ENCODE measurements at places on chromosomes 4 and X.
A peak's percentile ranks its signal among the peaks of the same experiment; 100 is the strongest.

GRCh38 chr4:48699475-48699874, 80.6 kb downstream of the FRYL start:
- no peak for DNase-seq

DNA sequence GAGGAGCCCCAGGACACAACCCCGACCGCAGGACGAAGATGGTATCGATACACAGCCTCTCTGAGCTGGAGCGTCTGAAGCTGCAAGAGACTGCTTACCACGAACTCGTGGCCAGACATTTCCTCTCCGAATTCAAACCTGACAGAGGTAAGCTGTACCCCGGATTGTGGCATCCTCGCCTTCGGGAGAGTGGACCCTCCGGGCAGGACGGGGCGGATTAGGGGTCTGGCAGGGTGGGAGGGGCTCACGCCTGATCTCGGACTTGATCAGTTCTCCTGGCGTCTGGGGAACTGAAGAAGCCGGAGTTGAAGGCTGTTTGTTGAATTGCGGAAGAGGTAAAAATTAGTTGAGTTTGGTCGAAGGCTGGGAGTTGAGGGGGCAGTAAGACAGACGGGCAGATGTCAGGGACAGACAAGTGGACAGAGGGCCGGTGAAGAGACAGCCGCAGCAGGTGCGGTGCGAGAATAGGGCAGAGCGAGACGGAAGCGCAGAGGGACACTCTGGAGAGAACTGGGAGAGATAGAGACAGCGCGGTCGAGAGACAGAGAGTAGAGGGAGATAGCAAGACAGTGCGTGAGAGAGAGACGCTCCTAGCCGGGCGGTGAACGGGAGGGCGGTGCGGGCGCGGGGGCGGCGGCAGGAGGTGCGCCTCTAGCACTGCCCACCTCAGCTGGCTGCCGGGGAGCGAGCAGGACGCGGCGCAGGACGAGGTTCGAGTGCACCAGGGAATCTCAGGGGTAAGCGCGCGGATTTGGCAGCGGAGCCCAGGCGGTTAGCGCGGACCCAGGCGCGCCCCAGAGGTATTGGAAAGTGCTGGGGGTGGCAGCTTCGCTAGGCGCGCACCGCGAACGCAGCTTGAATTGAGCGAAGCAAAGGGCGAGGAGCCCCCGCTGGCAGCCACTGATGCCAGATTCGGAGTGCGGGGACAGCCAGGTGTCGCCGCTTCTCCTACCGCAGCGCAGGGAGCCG, 23.9 kb downstream of the ARHGAP36 start:
- no peak for DNase-seq

DNA sequence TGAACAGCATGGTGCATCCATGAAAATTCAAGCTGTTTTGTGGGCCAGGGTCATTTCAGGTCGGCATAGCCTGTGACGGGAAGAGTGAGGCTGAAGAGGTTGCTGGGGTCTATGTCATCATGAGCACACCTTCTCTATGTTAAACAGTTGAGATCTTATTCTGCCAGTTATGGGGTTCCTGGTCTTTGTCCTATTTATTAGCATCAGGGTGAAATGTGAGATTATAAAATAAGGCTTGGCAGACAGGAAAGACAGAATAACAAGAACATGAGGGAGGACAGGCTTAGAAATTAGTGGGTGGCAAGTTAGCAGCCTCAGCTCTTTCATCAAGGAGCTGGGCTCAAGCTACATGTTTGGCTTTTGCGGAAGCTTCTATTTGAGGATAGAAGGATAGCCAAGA, 51.7 kb upstream of the CLNK start:
- DNase-seq = no peak

DNA sequence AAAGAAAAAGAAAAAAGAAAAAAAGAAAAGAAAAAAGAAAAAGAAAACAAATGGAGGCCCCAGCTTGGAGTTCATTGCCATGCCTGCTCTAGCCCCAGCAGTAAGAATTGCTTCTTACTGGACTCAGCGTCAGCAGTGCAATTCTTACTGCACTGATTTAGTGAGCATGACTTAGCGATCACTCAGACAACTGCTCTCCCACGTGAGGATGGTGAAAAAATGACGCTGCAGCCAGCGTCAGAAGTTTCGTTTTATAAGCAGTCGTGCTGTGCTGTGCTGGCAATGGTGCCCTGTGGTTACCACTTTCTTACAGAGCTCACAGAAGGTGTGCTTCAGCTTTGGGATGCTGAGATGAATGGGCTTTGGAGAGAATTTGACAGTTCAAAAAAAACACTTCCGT, 68.3 kb upstream of the DDX3X start:
- peak; percentile 2 for DNase-seq

DNA sequence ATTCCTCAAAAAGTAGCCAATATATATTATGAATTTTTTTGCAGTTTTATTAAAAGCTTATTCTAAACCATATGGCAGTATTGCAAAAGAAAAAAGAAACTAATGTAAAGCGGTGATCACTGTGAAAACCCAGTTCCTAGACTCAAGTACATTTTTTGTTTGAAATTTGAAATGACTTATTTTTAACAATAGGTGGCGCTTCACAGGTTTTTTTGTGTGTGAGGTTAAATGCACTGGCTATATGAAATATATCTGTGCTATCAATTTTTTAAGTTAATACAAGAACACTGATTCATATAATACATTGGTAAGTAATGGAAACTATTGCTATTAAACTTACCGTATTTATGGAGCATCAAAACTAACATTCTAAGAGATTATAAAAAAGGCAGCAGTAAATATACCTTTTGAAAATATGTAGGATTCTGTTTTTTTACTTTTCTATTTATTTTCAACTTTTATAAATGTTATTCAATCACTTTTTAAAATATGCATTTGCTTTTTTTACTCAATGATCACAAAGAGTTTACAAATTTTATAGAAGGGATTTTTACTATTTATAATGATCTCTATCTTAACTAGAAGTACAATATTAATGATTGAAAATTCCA, 5.6 kb upstream of the SPRY1 start:
- no peak for DNase-seq

DNA sequence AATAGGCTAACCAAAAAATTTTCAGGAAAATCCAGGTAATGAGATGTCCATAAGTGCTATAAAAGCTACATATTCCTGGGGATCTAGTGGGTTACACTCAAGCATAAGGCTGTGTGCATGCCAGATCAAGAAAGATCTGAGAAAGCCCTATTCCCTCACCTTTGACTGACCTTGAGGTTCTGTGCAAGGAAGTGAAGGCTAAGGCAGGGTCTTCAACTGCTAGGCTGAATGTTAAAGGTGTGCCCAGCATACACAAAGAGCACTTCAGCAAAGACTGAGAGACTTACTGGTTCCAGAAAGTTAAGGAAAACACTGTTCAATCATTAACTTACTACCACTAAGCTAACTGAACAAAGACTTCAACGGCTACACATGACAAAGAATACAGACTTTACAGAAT, 269.7 kb downstream of the GPC3 start:
- no peak for DNase-seq

DNA sequence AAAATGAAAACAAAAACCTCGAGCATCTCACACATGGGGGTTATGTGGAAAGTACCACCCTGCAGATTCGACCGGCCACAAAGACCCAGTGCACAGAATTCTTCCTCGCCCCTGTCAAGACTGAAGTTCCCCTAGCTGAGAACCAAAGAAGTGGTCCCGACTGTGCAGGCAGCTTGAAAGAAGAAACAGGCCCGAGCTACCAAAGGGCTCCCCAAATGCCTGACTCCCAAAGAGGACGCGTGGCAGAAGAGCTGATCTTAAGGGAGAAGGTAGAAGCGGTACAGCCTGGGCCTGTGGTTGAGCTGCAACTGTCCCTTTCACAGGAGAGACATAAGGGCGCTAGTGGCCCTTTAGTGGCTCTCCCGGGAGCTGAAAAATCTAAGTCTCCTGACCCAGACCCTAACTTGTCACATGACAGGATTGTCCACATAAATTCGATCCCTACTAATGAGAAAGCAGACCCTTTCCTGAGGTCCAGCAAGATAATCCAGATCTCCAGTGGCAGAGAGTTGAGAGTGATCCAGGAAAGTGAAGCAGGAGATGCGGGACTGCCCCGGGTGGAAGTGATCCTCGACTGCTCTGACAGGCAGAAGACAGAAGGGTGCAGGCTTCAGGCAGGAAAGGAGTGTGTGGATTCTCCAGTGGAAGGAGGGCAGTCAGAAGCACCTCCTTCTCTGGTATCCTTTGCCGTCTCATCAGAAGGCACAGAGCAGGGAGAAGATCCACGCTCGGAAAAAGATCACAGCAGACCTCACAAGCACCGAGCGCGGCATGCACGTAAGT, 108.8 kb upstream of the MYOZ2 start:
- no peak for DNase-seq

GRCh38 chr4:15488136-15488535, 18.5 kb downstream of the CC2D2A start:
- DNase-seq = no peak

- no peak for DNase-seq
Measured at GRCh38 chrX:131331152-131331551, 42.0 kb upstream of the IGSF1 start.

DNA sequence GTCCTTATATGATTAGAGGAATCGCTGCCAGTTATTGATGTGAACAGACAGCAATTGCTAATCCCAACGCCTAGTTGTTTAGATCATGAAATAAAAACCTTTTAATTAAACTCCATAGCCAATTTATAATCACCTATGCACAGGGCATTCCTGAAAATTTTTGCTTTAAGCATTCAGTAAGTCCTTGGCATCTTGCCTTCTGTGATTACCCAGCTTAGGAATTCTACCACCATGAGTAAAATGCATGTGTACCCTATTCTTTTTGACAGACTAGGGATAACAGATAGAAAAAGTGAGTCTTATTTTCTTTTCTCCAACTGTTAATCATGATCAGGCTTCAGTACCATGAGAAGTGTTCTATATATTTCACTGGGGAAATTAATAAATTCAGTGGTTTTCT, 995.3 kb upstream of the GRIA3 start:
- DNase-seq = no peak

GRCh38 chr4:165059386-165059785, 5.7 kb downstream of the TRIM75 start:
- no peak for DNase-seq

Measured in activated CD4-positive, CD25-positive, alpha-beta regulatory T cell (primary cell).